ENCODE measurements at places on chromosomes 11 and 22.

- DNase-seq = no peak
Observed at GRCh38 chr11:11640996-11641395, 19.2 kb upstream of the GALNT18 start.

GRCh38 chr11:42974510-42975179, 337.2 kb upstream of the API5 start:
- DNase-seq = no peak

DNA sequence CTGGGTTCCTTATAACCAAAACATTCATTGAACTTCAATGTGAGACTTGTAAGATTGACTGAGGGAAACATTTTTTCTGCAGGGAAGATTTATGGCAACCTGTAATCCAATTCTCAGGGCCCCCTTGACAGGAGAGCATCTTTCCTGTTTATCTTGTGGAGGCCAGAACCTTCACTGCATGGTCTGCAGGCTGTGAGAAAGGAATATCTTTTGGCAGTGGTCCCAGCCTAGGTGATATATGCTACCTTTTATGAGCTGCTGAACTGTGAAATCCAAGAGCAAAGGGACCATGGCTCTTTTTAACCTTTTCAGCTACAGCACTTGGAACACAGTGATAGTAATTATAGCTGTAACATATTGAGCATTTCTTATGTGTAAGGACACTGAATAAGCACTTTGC, 590.2 kb upstream of the B3GAT1 start:
- DNase-seq = no peak

DNA sequence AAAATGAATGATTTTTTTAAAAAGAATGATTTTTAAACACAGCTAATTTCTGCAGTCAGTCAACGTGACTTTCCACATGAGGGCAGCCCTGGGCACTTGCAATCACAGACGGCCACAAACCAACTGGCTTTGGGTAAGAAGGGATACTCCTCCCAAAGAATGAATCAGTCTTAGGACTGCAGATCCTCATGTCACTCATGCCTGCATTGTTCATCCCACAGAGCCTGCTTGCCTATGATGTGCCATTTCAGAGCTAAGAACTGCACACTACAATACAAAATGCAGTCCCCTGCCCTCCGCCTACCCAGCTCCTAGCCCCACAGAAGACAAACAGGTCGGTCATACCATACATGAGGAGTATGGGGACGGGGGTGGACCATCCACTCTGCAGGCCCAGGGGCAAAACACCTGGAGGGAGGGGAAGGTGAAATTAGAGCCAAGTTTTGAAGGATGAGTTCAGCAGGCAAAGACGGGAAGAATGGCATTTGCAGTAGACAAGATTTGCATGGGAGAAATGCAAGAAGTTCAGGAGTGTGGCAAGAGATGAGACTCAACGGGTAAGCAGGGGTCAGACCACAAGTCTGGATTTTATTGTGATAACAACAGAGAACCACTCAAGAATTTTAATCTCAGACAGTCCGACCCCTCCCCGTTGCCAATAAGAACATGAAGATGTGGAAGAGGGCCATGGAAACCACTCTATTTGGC, 24.7 kb downstream of the PACSIN2 start:
- no peak for DNase-seq

GRCh38 chr11:121241343-121242211, 51.0 kb upstream of the SC5D start:
- no peak for DNase-seq
